Left colon (tissue), 2 donors: ENCODE measurements at places on chromosomes 7 and 10. TPM values are rescaled to one million over a fixed set of nuclear protein-coding genes. Genes with fewer than 3 reads are reported as not detected.

Gene FAM25A
- not detected for total RNA-seq

Gene CFAP69
- total RNA-seq: 5.9 TPM

Gene FAM237B
- total RNA-seq: not detected

Gene GFRA1
- total RNA-seq: 2.6 TPM

Gene SNCG
- total RNA-seq: 2.6 TPM

GRCh38 chr10:2296179-2296891, 559.0 kb upstream of the ADARB2 start:
- no peak for DNase-seq

DNA sequence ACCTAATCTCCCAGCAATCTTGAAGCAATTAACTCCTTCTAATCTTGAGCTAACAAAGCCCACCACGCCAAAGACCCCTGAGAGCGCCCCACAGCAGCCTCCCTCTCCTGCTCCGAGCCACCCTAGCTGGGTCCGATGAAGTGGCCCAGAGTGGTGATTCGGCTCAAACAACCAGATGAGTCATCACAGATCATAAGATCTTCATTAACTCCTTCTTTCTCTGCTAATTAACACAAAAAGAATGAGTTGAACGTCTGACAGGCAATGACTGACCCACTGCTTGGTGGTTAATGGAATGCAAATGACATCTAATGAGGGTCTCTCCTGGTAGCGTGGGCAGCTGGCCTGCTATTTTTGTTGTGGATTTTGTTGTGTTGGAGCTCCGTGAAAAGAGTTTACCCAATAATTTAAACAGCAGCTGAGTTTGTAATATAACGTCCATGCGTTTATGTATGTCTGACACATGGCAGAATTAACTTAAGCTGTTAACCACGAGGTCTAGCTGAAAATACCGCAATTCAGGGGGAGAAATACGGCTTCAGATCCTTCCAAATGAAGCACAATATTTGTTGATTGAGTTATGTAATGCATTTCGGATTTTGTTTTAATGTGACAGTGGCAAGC, 161.4 kb downstream of the RAB11FIP2 start:
- no peak for DNase-seq

DNA sequence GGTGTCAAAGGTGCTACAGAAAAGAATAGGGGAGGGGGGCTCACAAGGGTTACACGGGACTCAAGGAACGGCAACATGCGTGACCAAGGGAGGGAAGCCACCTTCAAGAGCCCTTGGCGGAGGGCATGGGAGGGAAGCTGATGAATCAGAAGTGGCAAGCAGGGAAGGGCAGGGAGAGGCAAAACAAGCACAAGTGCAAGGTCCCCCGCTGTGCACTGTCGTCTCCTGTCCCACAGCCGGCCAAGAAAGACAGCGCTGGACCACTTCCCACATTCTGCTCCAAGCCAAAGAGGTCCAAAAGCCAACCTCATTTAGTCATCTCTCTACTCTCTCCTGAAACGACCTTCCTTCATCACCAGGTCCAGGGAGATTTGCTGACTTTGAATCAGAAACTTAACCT, 102.7 kb downstream of the CALN1 start:
- no peak for DNase-seq

GRCh38 chr10:110775406-110775805, 96.3 kb upstream of the PDCD4 start:
- no peak for DNase-seq

DNA sequence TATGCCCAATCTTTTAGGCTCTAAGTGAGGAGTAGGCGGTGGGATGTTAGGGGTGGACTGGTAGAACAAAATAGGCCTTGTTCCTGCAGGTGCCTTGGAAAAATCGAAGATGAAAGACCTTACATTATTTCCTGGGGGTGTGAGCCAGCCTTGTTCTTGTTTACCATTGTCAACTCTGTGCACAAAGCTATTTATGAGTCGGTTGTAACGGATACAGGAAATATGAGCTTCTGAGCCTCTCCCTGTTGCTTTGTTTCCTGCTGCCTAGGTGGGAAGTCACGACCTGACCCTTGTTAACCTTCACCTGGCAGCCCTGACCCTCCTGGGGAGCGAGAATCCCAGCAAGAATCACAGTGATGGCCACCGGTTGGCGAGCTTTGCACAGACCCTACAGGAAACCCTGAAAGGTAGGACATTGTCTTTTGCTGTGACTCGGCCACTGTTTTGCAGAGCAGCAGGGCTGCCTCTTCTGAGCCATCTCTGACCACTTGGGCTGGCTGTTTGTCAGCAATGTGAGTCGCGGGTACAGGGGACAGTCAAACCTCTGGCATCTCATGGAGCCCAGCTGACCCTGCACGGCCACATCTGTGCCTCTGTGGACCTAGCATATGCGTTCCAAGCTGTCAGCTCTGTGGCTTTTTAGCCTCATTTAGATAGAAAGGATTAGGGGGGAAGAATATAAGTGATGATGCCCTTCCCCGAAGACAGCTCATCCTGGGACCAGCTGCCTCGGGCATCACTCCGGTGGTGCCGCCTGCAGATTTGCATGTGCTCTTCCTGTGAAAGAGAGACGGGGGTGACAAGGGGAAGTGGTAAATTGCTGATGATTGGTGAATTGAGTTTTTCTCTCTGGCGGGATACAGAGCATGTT, 102.1 kb upstream of the ANLN start:
- no peak for DNase-seq

DNA sequence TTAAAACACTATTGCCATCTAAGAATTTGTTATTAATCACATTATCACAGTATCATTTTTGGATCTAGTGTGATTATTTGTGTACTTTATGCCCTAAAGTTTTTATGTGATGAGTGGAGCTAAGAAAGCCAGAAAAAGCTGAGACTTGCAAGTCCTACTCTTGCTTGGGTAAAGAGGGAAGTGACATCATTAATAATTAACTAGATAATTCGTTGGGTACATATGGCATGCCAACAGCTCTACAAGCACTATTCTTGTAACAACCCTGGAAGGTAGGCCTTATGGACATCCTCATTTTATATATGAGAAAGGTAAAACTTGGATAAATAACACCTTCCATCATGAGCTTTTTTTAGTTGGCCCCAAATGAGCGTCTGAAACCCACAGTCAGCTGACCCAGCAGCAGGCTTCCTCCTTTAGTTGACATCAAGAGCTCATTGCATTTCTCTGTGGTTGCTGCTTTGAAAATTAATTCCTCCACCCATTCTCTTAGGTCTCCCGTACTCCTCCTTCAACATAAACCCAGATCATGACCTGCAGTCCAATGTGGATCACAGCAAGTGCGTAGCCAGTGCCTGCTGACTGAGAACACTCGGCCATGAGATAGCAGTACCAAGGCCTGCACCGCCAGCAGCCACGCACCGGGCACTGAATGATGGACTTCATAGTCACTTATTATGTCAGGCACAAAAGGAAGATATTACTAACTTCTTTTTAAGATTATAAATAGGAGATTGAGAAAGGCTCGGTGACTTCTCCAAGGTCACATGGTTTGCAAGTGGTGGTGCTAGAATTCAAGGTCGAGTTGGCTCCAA, 292.0 kb upstream of the AOAH start:
- DNase-seq: no peak

DNA sequence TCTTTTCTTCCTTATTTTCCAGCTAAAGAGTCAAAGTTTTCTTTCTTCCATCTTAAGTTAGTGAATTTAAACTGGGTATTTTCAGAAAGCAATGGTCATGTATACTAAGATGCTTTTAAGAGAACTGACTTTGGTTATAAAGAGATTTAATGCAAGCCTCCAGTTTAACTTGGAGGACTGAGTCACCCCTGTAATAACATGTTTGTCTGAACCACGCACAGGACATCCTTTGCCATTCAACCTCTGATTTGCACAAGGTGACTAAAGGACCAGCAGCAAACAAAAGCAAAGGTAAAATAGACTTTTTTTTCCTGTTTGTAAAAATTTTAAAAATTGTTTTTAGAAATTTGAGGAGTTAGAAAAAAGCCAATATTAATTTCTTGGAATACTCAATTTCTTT, 2.9 kb downstream of the HYAL4 start:
- DNase-seq: no peak

DNA sequence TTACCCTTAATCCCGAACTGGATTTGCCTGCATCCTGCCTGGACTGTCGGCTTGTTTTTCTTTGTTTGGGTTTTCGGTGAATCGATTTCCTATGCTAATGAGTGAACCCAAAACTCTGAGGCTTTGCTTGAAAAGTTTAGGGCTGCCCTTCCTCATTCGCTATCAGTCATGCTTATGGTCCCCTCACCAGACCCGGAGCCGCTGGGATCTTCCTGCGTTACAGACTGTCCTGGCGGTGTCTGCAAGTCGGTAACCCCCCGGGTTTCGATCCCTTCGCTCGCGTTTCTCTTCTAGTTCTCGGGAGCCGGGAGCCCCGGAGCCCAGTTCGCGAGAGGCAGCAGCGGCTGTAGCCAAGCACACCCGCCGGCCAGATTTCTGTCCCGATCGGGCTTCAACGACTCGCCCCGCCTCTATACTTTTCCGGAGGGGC, 2.2 kb downstream of the EMX2 start:
- no peak for DNase-seq

DNA sequence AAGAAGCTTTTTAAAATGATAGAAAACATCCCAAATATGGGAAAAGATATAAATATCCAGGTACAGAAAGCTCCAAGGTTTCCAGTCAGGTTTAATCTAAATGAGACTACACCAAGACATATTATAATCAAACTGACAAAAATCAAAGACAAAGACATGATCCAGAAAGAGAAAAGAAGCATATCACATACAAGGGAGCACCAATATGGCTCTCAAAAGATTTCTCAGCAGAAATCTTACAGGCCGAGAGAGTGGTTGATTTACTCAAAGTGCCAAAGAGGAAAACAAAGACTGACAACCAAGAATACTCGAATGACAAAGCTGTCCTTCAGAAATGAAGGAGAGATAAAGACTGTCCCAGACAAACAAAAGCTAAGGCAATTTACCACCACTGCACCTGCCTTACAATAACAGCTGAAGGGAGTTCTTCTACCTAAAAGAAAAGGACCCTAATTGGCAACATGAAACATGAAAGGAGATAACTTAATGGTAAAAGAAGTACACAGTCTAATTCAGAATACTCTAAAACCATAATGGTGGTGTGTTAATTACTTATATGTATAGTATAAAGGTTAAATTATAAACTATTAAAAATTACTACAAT, 25.4 kb downstream of the OR2A14 start:
- DNase-seq: no peak
